Kidney capillary endothelial cell (primary cell): ENCODE measurements at places on chromosomes 5 and 9.
A peak's percentile ranks its signal among the peaks of the same experiment; 100 is the strongest.

GRCh38 chr5:122286541-122286940 is 25.5 kb upstream of the SNCAIP start:
- no peak for DNase-seq

DNA sequence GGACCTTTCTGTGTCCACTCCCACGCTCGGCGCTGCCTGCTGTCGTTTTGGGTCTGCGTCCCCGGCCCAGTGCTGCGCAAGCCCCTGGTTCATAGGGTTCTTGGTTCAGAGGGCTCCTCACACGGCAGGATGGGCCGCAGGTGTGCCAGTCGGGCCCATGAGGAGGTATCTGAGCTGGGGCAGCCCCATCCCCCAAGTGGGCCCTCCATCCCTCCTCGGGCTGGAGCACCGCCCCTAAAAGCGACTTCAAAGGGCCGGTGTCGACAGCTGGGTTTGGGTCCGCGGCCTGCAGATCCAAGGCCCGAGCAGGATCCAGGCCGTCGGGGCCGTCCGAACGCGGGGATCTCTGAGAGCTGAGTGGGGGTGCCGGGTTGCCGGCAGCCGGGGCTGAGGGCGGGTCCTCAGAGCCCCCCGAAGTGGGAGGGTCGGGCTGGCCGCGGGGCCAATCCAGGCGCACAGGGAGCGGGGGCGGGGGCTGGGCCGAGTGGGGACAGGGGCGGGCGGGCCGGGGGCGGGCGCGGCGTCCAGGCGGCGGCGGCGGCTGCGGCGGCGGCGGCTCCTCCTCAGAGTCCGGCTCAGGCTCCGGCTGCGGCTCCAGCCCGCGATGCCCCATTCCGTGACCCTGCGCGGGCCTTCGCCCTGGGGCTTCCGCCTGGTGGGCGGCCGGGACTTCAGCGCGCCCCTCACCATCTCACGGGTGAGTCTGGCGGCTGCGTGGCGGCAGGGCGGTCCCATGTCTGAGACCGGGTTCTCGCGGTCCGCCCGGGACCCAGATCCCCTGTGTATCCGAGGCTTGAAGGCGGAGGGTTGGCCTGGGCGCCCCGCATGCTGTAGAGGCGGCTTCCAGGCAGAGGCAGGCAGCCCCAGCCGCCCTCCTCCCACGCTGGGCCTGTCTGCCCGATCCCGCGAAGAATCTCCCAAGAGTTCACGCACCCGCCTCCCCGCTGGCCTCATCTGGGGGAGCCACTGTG is at the start of gene PDLIM4:
Gene PDLIM4 (plus strand): TSS at position 566 of the 971 bp plus-strand sequence. CDS start 39 bp downstream, at position 605.
- no peak for DNase-seq

DNA sequence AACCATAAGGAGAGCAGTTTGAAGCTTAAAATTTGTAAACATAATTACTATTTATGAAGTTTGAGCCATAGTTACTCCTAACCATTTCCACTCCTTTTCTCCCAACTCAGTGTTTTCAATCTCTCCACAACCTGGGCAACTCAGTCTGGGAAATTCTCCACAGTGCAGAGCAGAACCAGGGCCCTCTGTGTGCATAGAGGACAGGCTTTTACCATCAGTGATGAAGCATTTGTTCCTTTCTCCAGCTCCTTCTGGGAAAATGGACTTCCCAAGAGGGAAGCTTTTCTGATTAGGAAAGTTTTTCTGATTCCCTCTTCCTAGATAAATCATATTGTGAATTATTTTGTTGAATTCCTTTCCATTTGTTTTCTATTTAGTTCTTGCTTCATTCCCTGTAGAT is 132.3 kb upstream of the MPDZ start:
- no peak for DNase-seq

DNA sequence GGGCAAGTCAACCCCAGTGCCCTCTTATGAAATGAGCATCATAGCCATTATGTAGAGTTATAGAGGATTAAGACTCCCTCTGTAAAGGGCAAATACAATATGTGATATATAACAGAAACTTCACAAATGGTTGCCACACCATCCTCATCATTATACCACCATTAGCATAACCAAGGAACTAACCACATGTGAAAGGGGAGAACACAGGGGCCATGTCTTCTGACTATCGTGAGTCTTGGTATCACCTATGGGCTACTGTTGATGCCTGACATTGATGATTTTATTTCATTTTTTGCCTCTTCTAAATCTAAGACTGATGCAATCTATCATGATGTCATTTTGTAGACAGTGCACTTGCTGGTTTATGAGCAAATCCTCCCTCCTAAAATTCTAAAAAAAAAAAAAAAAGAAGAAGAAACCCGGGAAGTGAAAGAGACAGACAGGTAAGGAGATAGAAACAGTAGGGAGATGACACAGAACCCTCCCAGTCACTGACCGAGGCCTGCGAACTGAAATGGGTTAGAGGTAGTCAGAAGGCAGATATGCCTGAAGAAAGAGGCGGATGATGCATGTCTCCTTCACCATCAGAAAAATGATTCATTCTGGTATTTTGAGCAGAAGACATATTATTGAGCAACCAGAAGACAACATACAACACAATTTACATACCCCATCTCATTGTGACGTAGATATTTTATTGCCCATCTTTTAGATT is 266.0 kb downstream of the DMAC1 start:
- no peak for DNase-seq

- DNase-seq: peak; percentile 45
Measured at GRCh38 chr5:115377468-115378217, 81.2 kb upstream of the CCDC112 start.

GRCh38 chr5:31478901-31479300 is 53.0 kb downstream of the DROSHA start:
- no peak for DNase-seq

- no peak for DNase-seq
Measured at GRCh38 chr5:142931896-142932686, 161.9 kb downstream of the ARHGAP26 start.

GRCh38 chr9:99303177-99303576 is 81.1 kb downstream of the SEC61B start:
- DNase-seq: no peak

DNA sequence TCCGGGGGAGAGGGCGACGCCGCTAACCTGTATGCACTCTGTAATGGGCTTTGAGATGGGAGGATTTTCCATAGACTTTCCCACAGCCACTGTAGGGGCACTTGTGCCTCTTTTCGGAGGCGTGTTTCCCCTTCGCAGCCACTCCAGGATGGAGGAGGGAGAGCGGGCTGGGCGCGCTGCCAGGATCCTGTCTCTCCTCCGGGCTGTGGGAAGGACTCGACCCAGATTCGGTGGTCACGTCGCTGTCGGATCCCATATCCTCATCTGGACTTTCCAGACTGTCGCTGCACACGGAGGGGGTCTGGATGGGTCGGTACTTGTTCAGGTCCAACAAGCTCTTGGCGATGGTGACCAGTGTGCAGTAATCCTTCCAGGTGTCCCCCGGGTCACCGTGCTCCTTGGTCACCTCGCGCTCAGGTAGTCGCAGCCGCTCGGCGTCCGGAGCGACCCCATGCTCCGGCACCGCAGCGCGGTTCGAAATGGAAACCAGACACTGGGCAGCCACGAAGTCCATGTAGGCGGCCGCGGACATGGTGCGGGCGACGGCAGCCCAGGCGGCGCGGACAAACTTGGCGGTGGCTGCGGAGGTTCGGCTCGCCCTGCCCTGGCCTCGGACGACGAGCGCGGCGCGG is 1.5 kb downstream of the KLF9 start:
- DNase-seq: peak; percentile 50

GRCh38 chr5:141040771-141041426 is 10.3 kb upstream of the PCDHB1 start:
- DNase-seq: peak; percentile 55
